Pancreas (tissue), 10 donors: ENCODE measurements at places on chromosomes 1 and 21. TPM values are rescaled to one million over a fixed set of nuclear protein-coding genes. Genes with fewer than 3 reads are reported as not detected.

DNA sequence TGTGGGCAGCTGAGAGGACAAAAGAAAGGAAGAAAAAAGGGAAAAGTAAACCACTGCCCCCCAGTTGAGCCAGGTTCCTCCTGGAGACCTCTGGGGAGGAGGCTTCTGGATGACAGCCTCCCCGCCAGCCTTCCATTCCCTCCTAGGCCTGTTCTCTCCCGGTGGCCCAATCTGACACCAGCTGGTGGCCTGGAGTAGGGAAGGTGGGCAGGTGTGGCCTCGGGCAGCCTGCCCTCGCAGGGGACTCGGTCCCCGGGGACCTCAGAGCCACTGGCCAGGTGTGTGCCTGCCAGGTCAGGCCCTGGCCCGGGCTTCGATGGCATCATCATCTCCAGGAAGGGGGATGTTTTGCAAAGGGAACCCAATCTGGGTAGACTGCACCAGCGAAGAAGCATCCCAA, 159.0 kb downstream of the CASZ1 start:
- H3K4me3 ChIP-seq: no peak overlapping the region
- peaks cover 6% of the 10 kb centered on the region for H3K36me3 ChIP-seq
- no peak for DNase-seq
- H3K27ac ChIP-seq: no peak overlapping the region

- no peaks in the 10 kb centered on the region for H3K27me3 ChIP-seq
- H3K27ac ChIP-seq: no peak overlapping the region
- H3K4me1 ChIP-seq: no peaks in the 10 kb centered on the region
- DNase-seq: no peak
- H3K4me3 ChIP-seq: no peak overlapping the region
Observed at GRCh38 chr1:233010146-233010545, 59.7 kb downstream of the NTPCR start.

DNA sequence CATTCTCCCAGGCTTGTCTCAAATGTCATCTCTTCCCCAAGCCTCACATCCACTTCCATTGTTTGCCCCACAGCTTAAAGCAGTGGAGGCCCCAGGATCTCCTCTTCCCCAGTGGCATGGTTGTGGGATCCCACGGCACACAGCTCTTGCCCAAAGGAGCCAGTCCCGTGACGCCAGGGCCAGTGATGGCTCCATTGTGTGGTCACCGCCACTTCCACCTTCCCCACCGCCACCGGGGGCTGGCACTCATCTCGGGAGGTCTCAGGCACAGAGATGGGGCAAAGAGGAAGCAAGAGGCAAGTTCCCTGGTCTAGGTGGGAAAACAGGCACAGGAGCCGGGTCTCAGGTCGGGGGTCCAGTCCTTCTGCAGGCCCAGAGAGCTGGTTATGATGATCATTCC, 22.9 kb upstream of the ALDH4A1 start:
- H3K4me1 ChIP-seq: peaks cover 37% of the 10 kb centered on the region
- no peak for DNase-seq
- H3K4me3 ChIP-seq: no peak overlapping the region
- no peaks in the 10 kb centered on the region for H3K27me3 ChIP-seq
- H3K36me3 ChIP-seq: no peaks in the 10 kb centered on the region

DNA sequence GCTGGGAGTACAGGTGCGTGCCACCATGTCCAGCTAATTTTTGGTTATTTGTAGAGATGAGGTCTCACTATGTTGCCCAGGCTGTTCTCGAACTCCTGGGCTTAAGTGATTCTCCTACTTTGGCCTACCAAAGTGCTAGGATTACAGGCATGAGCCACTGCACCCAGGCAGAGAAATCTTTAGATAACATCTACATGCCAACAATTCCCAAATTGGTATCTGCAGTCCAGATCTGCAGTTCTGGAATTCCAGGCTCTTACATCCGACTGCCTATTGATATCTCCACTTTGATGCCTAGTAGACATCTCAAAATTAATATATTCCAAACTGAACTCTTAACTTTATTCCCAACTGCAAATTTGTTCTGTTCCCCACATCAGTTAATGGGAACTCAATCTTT, 23.3 kb downstream of the INAVA start:
- H3K4me3 ChIP-seq: no peak overlapping the region
- H3K36me3 ChIP-seq: no peaks in the 10 kb centered on the region
- no peaks in the 10 kb centered on the region for H3K4me1 ChIP-seq
- no peak overlapping the region for H3K27ac ChIP-seq

DNA sequence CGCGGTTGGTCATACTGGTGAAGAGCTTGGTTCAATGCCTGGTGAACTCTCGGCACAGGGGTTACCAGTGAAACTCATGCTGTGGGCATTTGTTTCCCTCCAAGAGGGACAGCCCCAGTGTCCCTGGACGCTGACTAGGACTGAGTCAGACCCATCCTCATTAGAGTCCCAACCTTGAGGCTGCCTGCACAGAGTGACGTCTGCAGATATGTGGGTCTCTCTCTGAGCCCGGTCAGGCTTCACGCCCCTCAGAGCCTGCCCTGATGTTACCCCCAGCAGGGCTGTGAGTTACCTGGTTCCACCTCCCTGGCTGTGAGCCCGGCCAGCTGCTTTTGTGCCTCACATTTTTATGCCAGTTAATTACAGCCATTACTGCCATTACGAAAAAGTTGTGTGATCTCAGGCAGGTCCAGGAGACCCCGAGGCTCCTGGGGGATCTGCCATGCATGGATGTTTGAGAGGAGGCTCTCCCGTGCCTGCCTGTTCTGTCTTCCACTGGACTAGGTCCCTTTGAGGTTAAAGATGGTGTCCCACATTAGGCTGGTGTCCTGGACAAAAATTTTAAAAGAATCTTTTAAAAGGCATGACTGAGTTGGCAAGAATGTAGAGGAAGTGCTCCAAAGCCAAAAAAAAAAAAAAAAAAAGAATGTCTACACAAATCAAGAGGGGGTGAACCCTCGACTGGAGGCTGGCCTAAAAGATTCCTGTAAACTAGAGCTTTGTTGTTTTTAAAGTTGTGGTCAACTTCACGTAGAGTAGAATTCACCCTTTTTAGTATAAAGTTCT, 36.6 kb upstream of the PADI1 start:
- no peaks in the 10 kb centered on the region for H3K27me3 ChIP-seq
- H3K36me3 ChIP-seq: no peaks in the 10 kb centered on the region
- no peak for DNase-seq
- no peak overlapping the region for H3K27ac ChIP-seq

DNA sequence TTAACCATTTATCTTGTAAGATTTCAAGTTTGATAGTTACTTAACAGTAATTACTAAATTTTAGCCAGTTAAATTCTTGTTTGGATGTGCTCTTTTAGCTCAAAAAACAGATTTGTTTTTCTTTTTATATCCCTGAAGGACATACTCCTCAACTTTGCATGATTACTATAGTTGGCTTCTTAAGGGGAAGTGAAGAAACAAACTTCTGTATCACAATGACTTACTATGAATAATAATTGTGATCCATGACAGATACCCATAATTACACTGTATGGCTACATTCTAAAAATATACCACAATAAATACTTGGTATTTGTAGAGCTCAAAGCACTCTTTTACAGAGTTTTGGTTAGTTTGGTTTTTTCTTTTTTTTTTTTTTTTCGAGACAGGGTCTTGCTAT, 55.8 kb downstream of the IARS2 start:
- no peak overlapping the region for H3K27ac ChIP-seq
- H3K4me3 ChIP-seq: no peak overlapping the region
- no peak for DNase-seq
- no peaks in the 10 kb centered on the region for H3K27me3 ChIP-seq
- H3K4me1 ChIP-seq: no peaks in the 10 kb centered on the region

DNA sequence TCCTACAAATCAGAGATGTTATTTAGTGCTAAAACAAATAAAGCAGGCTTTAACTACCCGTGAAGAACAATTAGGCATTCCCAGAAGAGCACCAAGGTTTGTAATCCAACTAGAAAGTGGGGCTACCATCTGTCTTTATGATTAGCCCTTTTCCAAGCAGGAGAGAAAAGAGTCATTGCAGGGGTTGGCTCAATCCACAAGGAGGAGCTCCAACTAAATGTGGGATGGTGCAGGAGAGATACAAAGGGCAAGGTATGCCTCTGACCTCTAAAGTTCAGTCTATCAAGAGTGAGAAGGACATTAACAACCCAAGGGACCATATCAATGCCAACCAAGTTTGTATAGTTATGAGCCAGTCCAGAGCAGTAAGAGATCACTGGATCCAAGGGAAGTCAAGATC, 382.7 kb upstream of the DUSP10 start:
- H3K4me3 ChIP-seq: no peak overlapping the region
- H3K27me3 ChIP-seq: no peaks in the 10 kb centered on the region
- no peak overlapping the region for H3K27ac ChIP-seq
- H3K4me1 ChIP-seq: no peaks in the 10 kb centered on the region
- DNase-seq: no peak

- H3K4me3 ChIP-seq: peak overlapping the region; percentile 44
- peaks cover 6% of the 10 kb centered on the region for H3K4me1 ChIP-seq
- H3K27ac ChIP-seq: no peak overlapping the region
- peak; percentile 21 for DNase-seq
Observed at GRCh38 chr1:46466477-46467182, 23.0 kb upstream of the DMBX1 start.

GRCh38 chr1:11204396-11205190, 15.4 kb downstream of the ANGPTL7 start:
- H3K36me3 ChIP-seq: peaks cover 8% of the 10 kb centered on the region
- no peaks in the 10 kb centered on the region for H3K4me1 ChIP-seq
- no peak for DNase-seq
- H3K4me3 ChIP-seq: no peak overlapping the region
- no peak overlapping the region for H3K27ac ChIP-seq
- H3K27me3 ChIP-seq: no peaks in the 10 kb centered on the region

DNA sequence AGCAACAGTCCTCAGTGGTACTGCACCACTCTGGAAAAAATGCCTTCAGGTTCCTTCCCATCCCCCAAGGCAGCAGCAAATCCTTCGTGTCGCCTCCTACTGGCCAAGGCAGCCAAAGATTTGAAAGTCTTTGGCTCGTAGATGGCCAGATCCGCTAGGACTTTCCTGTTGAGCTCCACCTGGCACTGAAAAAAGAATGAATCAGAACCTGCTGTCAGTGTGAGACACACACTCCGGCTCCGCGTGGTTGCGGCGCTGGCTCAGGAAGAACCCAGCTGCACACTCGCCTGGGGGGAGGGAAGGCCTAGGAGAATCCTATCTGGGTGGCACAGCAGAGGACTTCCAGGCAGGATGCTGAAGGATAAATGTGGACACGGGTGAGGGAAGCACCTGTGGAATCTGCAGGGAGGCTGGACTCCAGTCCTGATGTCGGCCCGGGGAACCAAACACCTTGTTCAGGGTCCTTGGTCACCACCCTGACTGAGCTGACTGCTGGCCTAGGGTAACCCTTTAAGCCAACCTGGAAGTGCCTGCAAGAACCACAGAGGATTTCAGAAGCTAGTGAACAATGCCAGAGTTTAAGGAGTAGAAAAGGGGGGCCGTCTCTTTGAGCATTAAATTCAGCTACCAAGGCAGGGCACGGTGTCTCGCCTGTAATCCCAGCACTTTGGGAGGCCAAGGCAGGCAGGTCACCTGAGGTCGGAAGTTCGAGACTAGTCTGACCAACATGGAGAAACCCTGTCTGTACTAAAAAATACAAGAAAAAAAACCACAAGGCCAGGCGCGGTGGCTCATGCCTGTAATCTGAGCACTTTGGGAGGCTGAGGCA, 3.2 kb upstream of the CCNL2 start:
- H3K27me3 ChIP-seq: no peaks in the 10 kb centered on the region
- peaks cover 30% of the 10 kb centered on the region for H3K4me1 ChIP-seq
- H3K4me3 ChIP-seq: no peak overlapping the region
- peak; percentile 54 for DNase-seq
- no peak overlapping the region for H3K27ac ChIP-seq
- peaks cover 17% of the 10 kb centered on the region for H3K36me3 ChIP-seq

GRCh38 chr1:100606438-100606837, 68.5 kb downstream of the GPR88 start:
- H3K4me1 ChIP-seq: no peaks in the 10 kb centered on the region
- no peak overlapping the region for H3K4me3 ChIP-seq
- no peak for DNase-seq
- H3K36me3 ChIP-seq: no peaks in the 10 kb centered on the region

DNA sequence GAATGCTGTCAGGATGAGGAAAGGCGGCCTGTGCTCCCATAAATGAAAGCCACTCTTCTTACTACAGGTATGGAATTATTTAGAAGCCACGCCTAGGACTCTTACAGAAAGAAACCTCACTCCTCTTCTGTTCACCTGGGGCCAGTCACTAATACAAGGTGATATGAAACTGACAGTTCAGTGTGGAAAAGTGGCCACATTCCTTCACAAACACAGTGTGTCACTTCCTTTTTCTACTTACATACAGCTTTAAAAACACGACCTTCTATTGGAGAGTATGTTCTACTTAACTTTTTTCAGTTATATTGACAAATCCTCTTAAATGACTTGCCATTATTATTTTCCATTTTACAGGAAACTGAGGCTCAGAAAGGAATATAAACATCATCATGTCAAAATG, 163.1 kb downstream of the PCNX2 start:
- no peak overlapping the region for H3K27ac ChIP-seq
- H3K36me3 ChIP-seq: no peaks in the 10 kb centered on the region
- no peaks in the 10 kb centered on the region for H3K27me3 ChIP-seq
- no peak for DNase-seq
- no peak overlapping the region for H3K4me3 ChIP-seq

The HCRTR1 gene
- not detected for total RNA-seq

The DMBX1 gene
- not detected for total RNA-seq

The SLC44A5 gene
- total RNA-seq: 3.4 TPM

The SPRR5 gene
- not detected for total RNA-seq
